ENCODE measurements at places on chromosomes 7 and 10.

- DNase-seq: no peak
Measured at GRCh38 chr7:47526466-47526865, 55.4 kb downstream of the TNS3 start.

DNA sequence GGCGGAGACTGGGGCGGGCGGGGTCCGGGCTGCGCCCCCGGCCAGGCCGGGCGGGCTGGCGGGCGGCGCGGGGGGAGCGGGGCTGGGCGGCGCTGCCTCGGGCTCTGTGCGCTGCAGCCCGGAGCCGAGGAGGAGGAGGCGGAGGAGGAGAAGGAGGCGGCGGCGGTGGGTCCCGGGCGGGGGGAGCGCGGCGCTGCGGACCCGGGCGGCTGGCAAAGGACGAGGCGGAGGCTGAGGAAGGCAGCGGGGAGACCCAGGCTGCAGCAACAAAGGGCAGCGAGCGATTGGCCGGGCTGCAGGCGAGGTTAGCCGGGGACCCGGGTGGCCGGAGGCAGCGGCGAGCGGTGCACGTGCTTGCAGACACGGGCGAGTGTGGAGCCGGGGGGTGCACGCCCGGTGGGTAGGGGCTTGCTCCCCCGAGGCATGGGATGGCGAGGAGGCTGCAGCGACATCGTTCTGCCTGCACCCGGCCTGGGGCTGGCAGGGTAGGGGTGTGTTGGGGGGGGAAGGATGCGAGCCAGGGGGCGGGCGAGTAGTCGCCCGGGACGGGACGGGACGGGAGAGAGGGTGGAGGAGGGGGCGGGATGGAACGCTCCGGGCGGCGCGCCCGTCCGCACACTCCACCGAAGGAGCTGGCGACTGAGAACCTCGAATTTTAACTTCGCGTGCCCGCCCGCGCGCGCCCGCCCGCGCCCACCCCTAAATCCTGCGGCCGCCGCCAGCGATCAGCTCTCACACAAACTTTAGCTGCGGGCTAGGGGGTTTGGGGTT is 844 bp upstream of the KAT6B start:
- DNase-seq: peak; percentile 55

GRCh38 chr7:46544396-46545008 is 623.4 kb upstream of the IGFBP3 start:
- DNase-seq: no peak

GRCh38 chr7:36208426-36208825 is 55.4 kb downstream of the EEPD1 start:
- DNase-seq: no peak
